ENCODE measurements at places on chromosomes 12 and 14.

GRCh38 chr14:36019126-36019525 is 157.4 kb downstream of the PTCSC3 start:
- no peak for DNase-seq

DNA sequence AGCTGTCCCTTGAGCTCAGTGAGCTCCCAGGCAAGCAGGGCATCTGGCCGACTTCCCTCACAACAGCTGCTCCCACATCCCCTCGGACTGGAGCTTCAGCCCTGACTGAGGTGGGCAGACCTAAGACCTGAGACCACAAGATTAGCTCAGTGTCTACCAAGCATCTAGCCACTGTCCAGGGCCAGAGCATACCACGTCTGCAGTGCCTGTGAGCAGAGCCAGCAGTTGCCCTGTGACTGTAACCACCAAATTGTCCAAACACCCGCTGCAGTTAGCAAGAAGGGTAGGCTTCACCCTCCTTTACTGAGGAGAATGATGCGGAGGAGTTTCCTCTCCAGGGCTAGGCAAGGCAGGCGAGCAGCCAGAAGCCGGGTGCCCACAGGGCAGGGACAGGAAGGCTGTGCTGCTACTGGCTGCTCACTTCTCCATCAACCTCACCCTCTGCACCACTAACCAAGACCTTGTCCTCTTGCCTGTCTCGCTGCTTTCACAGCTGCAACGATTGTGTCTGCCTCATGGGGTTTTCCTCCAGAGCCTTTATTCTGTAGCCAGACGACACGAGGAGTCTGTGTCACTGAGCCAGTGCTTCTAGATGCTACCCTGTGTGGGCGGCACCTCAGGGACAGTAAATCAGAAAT is 53.9 kb downstream of the ANAPC7 start:
- DNase-seq, result no peak

GRCh38 chr12:69649529-69649928 is 38.8 kb upstream of the LRRC10 start:
- no peak for DNase-seq

GRCh38 chr14:82060219-82060618 is 526.6 kb upstream of the SEL1L start:
- DNase-seq, result no peak

DNA sequence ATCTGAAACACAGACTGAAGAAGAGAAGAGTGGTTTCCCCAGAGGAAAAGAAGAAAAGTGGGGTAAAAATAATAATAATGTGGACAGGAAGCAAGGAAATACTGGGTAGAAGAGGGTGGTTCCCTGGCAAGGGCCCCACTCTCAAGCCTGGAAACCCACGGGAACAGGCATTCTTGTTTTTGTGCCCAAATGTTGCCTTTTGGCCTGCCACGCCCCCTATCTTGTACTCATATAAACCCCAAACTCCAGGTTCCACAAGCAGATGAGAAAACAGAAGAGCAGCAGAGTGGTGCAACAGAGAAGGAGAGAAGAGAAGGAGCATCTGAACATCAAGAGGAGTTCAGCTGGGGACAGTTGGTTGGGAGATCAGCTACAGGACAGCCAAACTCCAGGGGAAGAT is 51.2 kb downstream of the NDUFA12 start:
- no peak for DNase-seq

Data from germinal center (tissue), 1 donor.